Spleen (tissue), 13 donors: ENCODE measurements at places on chromosomes 4 and X.

DNA sequence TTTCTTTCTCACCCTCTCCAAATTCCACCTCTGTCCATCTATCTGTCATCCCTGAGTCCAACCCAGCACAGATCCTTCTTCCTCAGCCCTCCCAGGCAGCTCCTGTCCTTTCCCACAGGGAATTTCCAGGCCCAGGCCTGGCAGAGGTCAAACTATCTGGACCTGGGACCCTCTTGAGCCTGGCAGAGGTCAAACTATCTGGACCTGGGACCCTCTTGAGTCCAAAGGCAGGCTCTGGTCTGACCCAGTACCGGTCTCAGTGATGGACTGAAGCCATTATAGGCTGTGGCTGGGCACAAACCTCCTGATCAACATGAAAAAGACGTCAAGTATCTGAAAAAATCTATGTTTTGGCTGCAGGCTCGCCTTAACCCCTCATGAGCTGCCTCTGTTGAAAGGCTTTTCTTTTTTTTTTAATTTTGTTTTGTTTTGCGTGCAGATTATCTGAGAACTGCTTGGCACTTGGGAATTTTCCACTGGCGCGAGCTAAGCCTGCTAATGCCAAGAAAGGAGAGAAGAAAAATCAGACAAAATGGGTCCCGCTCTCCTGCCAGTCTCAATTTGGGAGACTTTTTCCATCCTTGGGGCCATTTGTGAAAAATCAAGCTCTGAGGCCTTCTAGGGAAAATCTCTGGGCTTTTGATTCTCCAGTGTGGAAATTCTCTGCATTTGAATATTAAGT is 31.2 kb downstream of the MSX1 start:
- no peak for DNase-seq

- DNase-seq = no peak
Observed at GRCh38 chr4:74724979-74725378, 69.3 kb downstream of the BTC start.

DNA sequence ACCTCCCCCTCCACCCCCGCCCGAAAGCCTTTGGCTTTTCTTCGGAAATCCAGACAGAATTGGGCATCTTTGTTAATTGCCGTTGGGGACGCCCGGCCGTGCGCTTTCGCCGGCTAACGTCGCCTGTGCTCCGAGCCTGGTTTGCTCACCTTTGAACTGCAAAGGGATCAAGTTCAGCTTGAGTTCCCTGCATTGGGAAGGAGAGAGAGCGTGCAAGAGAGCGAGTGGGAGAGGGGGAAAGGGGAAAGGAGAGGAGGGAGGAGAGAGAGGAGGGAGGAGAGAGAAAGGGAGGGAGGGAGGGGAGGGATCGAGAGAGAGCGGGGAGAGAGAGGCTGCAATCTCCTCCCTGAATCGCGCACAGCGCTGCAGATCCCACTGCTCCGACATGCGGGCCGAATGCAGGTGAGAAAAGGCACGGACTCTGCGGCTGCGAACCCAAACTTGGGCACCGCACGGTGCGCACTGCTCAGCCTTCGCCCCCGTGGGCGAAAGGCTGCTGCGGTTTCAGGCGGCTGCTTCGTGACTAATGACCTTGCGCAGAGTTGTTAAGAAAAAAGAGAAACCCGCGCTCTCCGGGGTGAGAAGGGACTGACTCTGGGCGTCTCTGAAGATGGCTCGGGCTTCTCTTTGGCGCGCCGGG is at the start of gene PCDH7:
PCDH7 (plus strand) TSS at position 349 of the 640 bp plus-strand sequence. CDS start 1,054 bp downstream, outside the sequence.
- no peak for DNase-seq

- no peak for DNase-seq
Observed at GRCh38 chr4:40192114-40193015, 4.5 kb upstream of the RHOH start.

- no peak for DNase-seq
Observed at GRCh38 chr4:149112109-149112508, 669.9 kb upstream of the NR3C2 start.
